ENCODE measurements at places on chromosomes 13 and 19. TPM values are rescaled to one million over a fixed set of nuclear protein-coding genes. Genes with fewer than 3 reads are reported as not detected.

GRCh38 chr13:35146686-35147085 is 204.6 kb downstream of the NBEA start:
- no peak for DNase-seq

DNA sequence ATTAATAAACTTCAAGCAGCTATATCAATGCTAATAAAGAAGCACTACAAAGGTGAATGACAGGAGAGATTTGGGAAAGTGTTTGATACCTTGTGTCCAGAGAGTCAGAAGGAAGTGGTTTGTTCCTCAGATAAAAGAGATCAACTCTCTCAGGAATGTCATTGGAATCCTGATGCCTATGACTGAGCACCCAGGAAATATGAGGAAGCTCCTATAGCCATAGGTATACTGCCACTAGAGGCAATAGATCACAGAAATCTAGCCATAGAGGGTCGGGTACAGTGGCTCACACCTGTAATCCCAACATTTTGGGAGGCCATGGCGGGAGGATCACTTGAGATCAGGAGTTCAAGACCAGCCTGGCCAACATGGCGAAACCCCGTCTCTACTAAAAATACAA is 612.6 kb downstream of the DACH1 start:
- DNase-seq, result no peak

DNA sequence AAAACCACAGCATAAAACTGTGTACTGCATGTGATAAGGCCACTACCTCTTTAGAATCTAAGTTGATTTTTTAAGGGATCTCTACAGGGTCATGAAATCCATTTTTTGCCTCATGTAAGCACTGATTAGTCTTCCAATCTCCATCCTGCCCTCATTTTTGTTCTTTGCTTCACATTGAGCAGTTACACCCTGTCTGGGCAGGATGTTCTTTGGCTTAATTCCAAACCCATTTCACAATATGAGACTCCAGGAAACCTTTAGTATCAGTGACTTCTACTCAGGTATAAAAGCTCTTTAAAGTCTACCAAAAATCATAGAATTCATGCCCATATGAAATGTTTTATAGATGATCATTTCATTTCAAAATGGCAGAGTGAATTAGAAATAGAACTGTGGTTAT is 592.6 kb downstream of the TBC1D4 start:
- peak; percentile 34 for DNase-seq

- no peak for DNase-seq
Observed at GRCh38 chr19:44943801-44944249, 1.8 kb downstream of the APOC4 start.

Gene AP1M2
- total RNA-seq, result not detected

DNA sequence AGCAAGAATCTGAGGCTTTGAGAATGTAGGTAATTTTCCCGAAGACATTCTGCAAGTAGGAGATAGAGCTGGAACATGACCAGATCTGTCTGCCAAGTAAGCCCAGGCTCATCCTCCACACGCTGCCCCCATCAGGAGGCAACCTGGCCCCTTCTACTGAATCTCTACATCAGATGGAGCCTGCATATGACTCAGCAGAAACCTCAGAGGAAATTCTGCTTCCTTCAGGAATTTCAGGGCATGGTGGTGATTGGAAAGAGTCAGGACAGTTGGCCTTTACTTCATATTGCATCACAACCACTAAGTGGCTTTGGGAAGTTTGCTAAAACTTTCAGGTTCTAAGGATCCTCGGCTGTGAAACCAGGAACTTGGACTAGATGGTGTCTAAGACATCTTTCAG is 85.2 kb downstream of the LRRC63 start:
- peak; percentile 59 for DNase-seq

DNA sequence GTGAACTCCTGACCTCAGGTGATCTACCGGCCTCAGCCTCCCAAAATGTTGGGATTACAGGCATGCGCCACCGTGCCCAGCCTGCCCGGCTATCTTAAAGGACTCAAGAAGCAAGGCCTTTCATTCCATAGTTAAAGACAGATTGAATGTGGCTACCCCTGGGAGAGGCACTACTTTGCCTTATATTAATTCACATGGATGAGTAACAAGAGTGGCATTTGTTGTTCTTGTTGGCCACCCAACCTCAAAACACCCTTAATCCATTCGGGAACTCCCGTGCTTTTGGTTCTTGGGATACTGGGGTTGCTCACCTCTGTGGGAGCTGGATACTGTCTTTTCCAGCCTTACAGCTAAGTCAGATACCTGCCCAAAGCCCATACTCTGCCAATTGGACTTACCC is 34.4 kb upstream of the ABCC4 start:
- peak; percentile 37 for DNase-seq

Gene DACH1
- not detected for total RNA-seq

DNA sequence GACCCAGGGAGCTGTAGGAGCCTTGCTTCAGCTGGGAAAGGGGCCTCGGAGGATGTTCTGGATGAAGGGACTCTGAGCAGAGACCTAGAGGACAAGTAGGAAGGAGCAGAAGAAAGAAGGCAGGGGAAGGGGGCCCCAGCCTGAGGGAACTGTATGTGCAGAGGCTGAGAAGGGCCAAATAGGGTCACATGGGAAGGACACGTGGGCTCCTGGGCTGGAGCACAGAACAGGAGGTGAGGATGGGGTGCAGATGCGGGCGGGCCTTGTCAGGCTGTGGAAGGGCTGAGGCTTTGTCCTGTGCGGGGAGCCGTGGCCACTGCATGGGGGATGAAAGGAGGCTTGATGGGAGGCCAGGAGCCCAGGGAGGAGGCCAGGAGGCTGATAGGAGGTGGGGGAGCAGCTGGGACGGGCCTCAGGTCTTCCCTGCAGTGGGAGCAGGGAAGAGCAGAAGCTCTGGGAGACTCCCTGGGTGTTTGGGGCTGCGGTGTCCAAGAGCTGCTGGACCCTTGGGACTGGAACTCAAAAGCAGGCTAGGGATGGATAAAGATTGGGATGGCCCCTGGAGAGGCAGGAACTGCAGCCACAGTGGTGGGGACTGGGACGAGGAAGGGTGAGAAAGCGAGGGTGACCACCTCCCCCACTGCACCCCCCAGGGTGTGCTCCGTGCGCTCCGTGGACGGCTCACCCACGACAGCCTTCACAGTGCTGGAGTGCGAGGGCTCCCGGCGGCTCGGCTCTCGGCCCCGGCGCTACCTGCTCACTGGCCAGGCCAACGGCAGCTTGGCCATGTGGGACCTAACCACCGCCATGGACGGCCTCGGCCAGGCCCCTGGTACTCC is 11.4 kb upstream of the LTBP4 start:
- no peak for DNase-seq

GRCh38 chr13:36096461-36097416 is 34.4 kb downstream of the DCLK1 start:
- DNase-seq, result peak; percentile 25

DNA sequence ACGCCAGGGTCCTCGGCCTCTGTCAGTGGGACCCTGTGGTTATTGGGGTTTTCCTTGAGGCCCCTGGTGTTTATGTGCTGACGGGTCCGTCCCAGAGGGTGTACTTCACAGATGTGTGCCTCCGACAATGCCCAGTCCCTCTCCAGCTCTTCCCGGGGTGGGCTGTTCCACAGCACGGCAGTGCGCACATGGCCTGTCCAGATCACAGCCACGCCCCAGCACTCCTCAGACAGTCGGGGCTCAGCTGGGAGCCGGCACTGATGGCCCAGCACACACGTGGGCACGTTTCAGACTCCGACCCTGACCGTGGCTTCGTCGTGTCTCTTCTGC is 16.9 kb upstream of the F7 start:
- DNase-seq, result no peak

Gene EID2B
- 4.8 TPM for total RNA-seq

Gene KIR2DL3
- total RNA-seq, result not detected

Gene SIGLEC5
- total RNA-seq, result not detected
